ENCODE measurements at places on chromosomes 3 and 15.

GRCh38 chr15:77239882-77240608 lies 169.1 kb upstream of the TSPAN3 start:
- DNase-seq: no peak

GRCh38 chr3:98003306-98003969 lies 31.2 kb upstream of the RIOX2 start:
- DNase-seq: no peak

DNA sequence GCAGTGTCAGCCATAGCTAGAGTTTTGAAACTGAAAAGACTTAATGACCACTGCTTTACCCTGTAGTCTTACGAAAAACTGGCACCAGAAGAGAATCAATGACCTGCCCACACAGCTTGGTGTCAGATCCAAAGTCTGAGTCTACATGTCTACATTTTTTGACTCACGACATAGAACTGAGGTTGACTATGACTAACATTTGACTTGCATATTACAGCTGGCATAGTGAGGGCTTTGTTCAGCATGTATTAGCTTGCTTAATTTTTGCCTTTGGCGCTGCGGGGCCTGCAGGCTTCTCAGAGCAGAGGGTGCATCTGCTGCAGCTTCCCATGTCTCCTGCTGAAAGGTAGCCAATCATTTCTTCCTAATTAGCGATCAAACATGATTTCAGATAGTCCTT lies 167.0 kb downstream of the EBLN2 start:
- DNase-seq: no peak

DNA sequence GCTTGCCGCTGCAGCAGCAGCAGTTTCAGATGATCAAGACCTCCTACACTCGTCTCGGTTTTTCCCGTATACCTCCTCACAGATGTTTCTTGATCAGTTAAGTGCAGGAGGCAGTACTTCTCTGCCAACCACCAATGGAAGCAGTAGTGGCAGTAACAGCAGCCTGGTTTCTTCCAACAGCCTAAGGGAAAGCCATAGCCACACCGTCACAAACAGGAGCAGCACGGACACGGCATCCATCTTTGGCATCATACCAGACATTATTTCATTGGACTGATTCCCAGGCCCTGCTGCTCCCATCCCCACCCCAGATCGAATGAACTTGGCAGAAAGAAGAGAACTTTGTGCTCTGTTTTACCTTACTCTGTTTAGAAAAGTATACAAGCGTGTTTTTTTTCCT lies 17.6 kb downstream of the CALML4 start:
- DNase-seq: peak; percentile 55

DNA sequence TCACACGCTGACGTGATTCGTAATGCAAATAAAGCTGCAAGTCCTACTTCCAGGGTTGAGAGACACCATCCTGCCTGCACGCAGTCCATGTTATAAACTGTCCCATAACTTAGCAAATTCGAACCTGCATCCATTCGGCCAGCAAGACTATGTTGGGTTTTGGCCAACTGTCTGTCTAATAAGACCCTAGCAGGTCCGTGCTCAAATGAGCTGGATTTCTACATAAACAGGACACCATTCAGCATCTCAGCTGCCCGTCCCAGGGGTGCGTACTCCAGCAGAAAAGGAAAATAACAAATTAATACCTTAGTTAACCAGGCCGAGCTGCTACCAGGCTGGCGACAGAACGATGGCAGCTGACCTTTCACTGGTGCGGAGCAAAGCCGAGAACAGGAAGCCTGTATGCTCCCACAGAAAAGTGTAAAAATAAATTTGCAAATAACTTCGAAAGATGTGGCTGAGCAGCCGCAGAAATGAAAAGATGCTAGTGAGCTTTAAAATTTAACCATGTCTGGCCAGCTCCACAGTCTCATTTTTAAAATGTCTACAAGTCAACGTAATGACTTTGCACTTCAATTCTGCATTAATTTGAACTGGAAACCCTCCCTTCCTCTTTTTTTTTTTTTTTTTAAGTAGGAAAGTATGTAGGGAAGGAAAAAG lies 97.1 kb upstream of the SNRPA1 start:
- no peak for DNase-seq

GRCh38 chr3:50662408-50662807 lies 12.3 kb upstream of the DOCK3 start:
- DNase-seq: no peak

DNA sequence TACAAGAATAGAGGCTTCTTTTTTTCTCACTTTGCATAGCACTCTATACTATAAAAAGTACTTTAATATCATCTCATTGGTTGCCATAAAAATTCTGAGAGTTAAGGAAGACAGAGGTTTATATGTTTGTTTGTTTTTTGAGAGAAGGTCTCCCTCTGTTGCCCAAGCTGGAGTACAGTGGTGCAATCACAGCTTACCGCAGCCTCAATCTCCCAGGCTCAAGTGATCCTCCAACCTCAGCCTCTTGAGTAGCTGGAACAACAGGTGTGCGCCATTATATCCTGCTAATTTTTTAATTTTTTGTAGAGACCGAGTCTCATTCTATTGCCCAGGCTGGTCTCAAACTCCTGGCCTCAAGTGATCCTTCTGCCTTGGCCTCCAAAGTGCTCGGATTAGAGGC lies 250.2 kb downstream of the LPP start:
- no peak for DNase-seq

DNA sequence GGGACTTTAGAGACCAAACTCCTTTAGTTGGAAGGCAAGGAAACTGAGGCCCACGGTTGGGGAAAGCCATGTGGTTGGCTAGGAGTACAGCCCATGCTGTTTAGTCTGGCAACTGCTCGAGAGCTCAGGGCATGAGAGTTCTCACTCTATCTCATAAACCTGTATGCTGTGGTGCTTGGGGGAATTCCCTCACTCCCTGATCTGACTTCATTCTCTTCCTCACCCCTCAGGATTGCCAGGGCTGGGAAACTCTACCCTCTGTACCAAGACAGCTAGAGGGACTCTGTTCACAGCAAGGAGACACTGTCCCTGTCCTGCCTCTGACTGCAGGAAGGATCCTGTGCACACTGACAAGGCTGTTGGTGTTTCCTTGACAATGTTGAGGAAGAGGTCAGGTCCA lies 230.2 kb downstream of the ZNF621 start:
- DNase-seq: no peak

GRCh38 chr3:159586571-159587202 lies 401.9 kb upstream of the IL12A start:
- DNase-seq: no peak

DNA sequence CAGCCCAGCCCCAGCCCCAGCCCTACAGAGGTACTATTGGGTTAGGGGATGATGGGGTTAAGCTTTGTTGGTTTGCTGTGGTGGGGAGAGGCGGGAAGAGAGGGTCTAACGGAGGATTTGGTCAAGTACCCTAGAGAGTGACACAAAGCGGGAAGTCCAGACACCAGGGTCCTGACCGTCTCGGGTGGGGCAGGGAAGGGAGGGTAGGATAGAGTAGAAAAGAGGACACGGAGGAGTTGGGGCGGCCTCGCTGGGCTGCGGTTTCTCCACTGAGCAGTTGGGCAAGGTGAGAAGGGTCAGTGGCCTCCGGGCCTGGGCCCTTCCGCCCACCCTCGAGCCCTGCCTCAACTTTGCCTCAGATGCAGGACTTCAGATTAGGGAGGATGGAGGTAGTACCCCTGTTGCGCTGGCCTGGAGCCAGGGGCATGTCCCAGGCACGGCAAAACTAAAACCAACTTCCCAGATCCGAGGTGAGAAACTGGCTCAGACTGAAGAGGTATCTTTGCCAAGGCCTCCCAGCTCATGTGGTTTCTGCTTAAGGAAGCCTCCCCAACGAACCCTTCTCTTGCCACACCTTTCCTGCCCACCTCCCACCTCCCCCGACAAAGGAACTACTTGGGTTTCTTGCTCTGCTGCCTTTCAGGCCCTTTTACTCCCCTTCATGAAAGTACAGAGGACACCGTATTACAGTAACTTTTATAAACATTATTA lies 551 bp downstream of the PML start:
- peak; percentile 68 for DNase-seq

GRCh38 chr3:89859757-89860156 lies 752.3 kb downstream of the EPHA3 start:
- no peak for DNase-seq

DNA sequence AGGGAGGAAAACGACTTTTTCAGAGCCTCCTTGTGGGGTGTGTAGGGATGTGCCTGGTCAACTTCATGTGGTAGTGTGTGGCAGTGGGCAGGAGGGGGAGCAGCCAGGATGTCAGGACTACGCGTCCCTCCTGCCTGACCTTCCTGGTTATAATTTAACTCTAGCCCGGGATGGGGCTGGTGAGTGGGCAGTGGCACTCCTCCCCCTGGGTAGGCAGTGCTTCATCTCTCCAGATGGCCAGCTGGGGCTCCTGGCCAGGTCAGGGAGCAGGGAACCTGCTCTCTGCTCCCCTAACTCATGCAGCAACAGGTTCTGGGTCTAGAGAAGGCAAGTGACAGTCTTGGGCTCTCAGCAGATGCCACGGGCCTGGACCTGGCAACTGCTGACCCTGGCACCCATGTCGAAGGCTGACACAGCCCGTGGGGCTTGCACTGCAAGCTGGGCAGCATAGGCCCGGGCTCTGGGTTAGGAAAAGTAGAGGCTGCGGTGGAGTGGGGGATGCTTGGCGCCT lies 2.6 kb downstream of the ITIH4 start:
- no peak for DNase-seq

GRCh38 chr3:42843713-42844411 lies 31.8 kb downstream of the CYP8B1 start:
- no peak for DNase-seq

GRCh38 chr3:142817897-142818296 lies 71.0 kb downstream of the PCOLCE2 start:
- DNase-seq: no peak

DNA sequence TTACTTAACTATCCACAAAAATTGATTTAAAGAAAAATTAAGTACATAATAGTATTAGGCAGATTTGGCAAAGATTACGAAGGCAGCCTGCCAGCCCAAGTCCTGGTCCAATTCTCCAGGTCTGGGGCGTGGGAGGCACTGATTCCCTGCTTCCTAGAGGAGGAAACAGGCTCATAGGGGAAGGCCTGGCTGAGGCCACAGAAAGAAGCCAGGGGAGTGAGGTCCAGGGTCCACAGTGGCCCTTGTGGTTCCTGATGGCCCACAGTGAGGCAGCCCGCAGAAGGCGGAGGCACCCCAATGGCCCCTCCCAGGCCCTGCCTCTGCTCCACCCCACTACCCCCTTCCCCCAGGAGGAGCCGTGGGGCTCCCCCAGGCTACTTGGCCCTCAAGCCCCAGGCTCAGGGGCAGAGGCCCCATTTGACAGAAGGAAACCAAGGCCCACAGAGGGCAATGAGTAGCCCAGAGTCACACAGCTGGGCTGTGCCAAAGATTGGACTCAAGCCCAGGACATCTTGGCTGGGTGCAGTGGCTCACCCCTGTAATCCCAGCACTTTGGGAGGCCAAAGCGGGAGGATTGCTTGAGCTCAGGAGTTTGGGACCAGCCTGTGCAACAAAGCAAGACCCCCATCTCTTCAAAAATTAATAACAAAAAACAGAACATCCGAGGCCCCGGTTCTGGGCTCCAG lies 21.0 kb downstream of the H1-8 start:
- DNase-seq: no peak

- DNase-seq: no peak
These were observed 267.8 kb upstream of the FRG2C start for GRCh38 chr3:75396316-75396802.

DNA sequence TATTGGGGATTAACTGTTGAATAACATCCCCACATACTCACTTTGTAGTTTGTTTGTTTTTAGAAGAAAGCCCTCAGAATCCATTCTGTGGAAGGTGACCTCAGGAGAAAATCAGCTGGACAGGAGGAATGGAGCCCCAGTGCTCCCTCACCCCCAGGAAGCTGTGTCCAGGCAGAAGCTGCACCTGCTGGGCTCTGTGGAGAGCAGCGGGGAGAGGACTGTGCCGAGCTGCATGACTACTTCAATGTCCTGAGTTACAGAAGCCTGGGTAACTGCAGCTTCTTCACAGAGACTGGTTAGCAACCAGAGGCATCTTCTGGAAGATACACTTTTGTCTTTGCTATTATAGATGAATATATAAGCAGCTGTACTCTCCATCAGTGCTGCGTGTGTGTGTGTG lies 14.0 kb downstream of the TIGIT start:
- DNase-seq: no peak

GRCh38 chr3:33277193-33277882 lies at the start of gene FBXL2:
TSS of gene FBXL2 (plus strand) at chr3:33277442. CDS start at chr3:33277513, 71 bp downstream.
- DNase-seq: peak; percentile 45

- DNase-seq: no peak
These were observed 85.5 kb upstream of the CDV3 start for GRCh38 chr3:133487920-133488540.

DNA sequence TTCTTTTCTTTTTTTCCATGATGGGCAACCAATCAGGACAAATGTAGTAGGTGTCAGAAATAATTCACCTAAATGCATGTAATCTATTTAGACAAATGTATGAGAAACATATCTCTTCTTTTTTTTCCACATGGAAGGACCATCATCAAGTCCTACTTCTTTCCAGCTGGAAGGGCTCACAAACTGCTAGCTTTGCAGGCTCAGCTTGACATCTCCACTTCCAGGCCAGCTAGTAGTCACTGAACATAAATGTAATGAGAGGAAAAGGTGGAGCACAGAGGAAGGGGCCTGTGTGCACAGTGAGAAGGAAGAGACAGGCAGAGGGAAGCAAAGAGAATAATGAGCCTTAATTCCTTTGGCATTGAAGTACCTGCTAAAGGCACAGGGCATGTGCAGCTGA lies 504.9 kb downstream of the MCTP2 start:
- no peak for DNase-seq

- no peak for DNase-seq
These were observed 30.1 kb downstream of the FNDC3B start for GRCh38 chr3:172069478-172069877.

- DNase-seq: no peak
These were observed 969 bp upstream of the DNAJC19 start for GRCh38 chr3:180990505-180990904.

DNA sequence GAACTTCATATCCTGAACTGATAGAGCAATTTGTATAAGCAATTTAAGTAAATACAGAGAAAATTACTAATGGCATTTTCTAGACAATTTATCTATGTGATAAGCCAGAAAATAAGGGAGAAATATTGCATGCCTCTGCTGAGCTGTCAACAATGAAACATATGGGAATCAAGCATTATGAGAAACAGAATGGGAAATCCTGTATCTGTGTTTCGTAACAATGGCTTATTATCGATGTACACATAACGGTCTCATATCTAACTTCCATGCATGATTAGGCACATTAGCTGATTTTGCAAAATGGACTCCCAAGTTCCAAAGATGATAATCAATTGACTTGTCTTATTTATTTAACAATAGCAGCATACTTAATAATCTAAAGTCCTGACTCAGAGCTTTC lies 30.4 kb upstream of the KCNMB2 start:
- no peak for DNase-seq

- DNase-seq: no peak
These were observed 165.4 kb upstream of the TOPAZ1 start for GRCh38 chr3:44076221-44076829.

DNA sequence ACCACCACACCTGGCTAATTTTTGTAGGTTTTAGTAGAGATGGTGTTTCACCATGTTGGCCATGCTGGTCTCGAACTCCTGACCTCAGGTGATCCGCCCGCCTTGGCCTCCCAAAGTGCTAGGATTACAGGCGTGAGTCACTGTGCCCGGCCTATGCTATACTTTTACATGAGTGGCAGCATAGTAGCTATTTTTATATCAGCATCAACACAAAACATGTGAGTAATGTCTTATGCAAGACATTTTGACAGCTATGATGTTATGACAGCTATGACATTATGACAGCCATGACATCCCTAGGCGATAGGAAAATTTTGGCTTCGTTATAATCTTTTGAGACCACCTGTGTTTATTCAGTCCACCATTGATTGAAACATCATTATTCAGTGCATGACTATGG lies 4.1 kb upstream of the NAALADL2 start:
- DNase-seq: no peak

All from ovary (tissue), 10 donors.